ENCODE measurements at places on chromosomes 4 and X.

DNA sequence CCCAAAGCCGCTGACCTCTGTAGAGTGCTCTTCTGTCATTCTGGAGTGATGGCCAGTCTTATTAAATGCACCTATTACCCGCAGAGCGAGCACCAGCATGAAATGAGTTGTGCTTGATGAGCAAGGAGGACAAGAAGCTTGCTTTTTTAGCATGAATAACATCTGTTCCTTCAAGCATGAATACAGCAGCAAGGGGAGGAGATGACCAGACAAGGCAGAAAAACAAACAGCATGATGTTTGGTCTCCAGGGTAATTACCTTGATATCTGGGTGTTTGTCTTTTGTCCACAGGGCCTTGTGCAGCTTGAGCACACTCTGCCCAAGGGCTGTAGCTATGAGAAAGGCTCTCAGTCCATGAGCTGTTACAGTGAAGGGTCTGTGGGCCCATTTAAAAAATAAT is 324.8 kb upstream of the DDX53 start:
- DNase-seq, result no peak

DNA sequence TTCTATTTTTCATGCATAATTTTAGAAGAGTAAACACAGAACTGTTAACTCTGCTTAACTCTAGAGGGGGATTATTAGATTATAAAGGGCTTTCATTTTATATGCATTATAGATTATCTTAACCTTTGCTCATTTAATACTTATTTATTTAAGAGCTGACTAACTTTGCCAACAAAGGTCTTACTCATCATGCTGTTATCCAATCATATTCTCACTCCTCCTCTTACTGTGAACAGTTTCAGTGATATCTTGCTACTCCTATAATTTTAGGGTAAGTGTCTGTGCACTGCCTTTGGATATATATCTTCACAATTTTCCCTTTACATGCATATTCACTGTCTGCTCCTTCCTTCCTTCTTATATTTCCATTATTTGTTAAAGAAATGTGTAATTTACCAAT is 1814.9 kb downstream of the STIM2 start:
- DNase-seq, result no peak

DNA sequence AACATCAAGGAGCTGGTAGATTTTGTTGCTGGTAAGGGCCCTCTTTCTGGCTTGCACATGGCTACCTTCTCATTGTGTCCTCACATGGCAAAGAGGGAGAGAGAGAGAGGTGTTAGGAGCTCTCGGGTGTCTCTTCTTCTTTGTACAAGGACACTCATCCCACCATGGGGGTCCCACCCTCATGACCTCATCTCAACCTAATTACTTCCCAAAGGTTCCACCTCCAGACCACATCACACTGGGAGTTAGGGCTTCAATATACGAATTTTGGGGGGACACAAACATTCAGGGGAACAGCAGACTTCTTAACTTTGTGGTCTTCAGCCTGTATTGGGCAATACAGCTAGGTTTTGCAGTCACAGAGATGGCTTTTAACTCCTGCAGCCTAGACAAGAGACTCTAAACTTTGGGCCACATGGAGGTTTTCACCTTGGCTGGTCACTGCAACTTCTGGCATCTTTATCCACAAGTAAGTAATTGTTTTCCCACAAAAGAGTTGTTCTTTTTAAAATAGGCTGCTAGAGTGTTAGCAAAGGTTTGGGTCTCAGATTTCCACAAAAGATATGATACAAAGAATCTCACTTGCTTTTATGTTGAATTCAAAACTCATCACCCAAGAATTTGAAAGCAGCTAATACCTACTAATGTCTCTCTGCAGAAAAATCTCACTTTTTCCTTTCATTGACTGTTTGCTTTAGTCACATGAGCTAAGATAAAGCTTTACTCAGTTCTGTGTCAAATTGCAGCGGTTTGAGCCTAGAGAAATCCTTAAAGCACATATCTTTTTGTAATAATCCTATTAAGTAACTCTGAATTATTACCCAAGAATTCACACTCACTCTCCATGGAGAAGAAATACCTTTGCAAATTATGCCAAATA is 39.6 kb upstream of the BBS12 start:
- no peak for DNase-seq

- peak; percentile 16 for DNase-seq
These were observed at the start of gene PRSS12 for GRCh38 chr4:118352843-118353533. Gene PRSS12, minus strand, starts transcription at chr4:118353003. Its CDS starts 283 bp downstream, at chr4:118352720.

GRCh38 chr4:88819818-88820697 is 122.4 kb upstream of the NAP1L5 start:
- DNase-seq, result peak; percentile 89

DNA sequence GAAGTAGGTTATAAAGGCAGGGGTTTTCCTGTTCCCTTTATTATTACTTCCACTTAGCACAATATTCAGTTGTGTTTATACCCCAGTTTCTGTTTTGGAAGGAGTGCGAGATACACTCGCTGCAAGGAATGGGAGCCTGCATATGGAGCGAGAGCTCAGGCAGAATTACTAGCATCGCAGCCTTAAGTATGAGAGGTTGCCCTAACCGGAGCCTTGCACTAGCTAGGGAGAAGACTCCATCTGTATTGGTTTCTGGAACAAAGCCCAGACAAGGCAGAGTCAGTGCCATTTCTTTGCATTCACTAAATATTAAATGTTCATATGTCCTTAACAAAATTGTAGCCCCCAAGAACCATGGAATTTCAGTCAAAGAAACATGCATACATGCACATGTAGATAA is 6.2 kb upstream of the DCTD start:
- no peak for DNase-seq

GRCh38 chrX:36684053-36684452 is 324.1 kb upstream of the FAM47C start:
- DNase-seq, result no peak

DNA sequence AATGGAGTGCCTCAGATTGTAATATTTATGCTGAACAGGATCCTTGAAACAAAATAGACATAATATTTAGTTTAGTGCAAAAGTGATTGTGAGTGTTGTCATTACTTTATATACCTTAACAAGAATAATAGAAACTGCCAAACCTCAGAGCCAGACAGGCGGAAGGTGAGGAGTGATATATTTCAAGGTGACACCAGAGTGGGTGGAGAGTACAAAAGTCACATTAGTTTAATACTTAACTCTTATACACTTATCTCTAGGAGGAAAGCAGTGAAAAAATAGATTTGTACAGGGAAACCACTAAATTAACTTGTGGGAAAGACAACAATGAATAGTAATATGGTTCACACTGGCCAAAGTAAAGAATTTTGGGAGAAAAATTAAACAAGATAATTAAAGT is 342.8 kb upstream of the NDST4 start:
- DNase-seq, result no peak

GRCh38 chr4:3492741-3493719 is 29.9 kb downstream of the DOK7 start:
- no peak for DNase-seq

DNA sequence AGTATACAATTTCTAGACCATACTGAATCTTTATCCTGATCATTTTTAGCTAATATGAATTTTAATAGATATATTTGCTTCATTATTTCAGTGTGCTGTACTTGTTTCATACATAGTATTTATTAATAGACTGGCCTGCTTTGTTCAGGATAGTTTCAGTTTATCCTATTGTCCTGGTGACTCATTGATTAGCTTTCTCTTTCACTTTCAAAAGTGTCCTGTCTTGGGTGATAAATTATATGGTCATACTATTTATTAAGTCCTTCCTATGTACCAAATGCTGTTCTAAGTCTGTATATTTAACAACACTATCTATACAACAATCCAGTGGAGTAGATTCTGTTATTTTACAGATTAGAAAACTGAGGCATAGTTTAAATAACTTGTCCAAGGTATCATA is 153.8 kb upstream of the RAPGEF2 start:
- DNase-seq, result no peak

DNA sequence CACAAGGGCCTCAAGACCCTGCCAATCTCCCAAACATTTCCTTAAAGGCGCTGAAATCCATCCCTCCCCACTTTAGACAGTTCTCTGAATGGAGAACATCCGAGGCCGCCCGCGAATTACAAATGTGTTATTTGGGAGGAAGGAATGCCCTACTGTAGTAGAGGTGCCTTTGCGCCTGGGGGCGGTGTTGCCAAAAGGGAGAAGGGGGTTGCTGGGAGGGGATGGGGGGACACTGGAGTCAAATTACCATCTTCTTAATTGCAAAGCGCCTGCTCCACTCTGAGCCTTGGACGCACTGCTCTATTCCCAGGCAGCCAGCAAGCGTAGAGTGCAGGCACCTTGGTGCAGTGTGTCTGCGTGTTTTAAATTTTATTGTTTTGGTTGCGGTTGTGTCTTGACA is 2.7 kb downstream of the TMEM255A start:
- no peak for DNase-seq

GRCh38 chrX:72475338-72475737 is 97.3 kb downstream of the HDAC8 start:
- DNase-seq, result no peak

GRCh38 chr4:153112041-153112441 is 92.2 kb upstream of the TRIM2 start:
- no peak for DNase-seq

DNA sequence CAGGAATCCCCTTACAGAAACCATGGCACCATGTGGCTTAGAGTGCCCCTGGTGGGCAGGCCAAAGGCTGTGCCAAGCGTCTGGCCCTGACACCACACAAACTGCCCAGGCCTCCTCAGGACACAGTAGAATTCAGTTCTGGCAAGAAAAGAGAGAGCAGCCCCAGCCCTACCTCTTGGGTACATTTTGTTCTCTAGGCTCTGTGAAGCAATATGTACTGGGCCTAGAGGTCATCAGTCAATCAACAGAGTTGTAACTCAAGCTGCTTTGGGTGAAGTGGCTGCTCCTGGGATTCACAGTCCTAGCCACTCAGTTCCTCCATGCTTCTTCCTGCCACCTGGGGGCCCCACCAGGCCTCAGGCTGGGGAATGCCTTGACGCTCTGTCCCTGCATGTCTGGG is 158.1 kb upstream of the MAMLD1 start:
- no peak for DNase-seq

- DNase-seq, result no peak
These were observed 782.5 kb downstream of the STIM2 start for GRCh38 chr4:27643101-27643500.

GRCh38 chr4:155405059-155405458 is 28.3 kb upstream of the MAP9 start:
- DNase-seq, result no peak
